Aorta (tissue), 5 donors: ENCODE measurements at places on chromosomes 5 and 9.

- no peak for DNase-seq
Observed at GRCh38 chr5:1974501-1975405, 92.0 kb upstream of the IRX4 start.

GRCh38 chr5:138110266-138110963, 26.6 kb downstream of the WNT8A start:
- no peak for DNase-seq

GRCh38 chr9:117403403-117403811, 11.4 kb downstream of the ASTN2 start:
- DNase-seq: peak; percentile 54

GRCh38 chr9:123418052-123418430, 62.0 kb downstream of the CRB2 start:
- peak; percentile 34 for DNase-seq

- peak; percentile 76 for DNase-seq
Observed at GRCh38 chr9:129242971-129243561, 65.0 kb upstream of the IER5L start.

DNA sequence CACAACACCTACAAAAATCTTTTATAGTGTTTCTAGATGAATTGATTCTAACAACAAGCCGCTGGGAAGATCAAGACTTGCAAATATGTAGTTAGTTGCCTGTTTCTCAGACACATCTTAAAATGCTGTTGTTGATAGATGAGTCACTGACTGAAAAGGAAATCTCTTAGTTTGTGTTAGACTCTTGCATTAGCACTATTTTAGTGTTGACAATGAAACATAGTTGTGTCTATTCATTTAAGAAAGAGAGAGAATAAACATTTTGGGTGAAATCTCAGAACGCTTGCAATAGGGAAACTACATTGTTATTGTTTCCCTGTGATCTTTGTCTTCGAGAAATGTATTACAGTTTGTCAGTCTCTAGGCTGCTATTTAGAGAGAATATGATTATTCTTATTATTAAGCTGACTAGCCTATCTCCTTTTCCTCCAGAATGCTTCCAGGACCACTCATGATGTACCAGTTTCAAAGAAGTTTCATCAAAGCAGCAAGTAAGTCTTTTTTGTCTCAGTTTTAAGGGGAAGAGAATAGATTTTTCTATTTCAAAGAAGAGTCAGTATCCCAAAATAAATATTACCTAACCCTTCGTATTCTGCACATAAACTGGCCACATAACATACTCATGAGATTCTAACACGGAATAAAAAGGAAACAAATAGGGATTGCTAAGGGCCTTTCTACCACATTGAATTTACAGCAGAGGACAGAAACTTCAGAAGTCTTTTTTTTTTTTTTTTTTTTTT, 285.6 kb downstream of the ARHGAP26 start:
- DNase-seq: no peak

GRCh38 chr5:34688015-34688810, 32.1 kb downstream of the RAI14 start:
- no peak for DNase-seq

- DNase-seq: no peak
Observed at GRCh38 chr5:16757989-16758501, 141.2 kb upstream of the RETREG1 start.

- DNase-seq: no peak
Observed at GRCh38 chr9:22210262-22210661, 201.2 kb upstream of the CDKN2B start.

- peak; percentile 60 for DNase-seq
Observed at GRCh38 chr9:106892632-106893031, 29.7 kb downstream of the ZNF462 start.

DNA sequence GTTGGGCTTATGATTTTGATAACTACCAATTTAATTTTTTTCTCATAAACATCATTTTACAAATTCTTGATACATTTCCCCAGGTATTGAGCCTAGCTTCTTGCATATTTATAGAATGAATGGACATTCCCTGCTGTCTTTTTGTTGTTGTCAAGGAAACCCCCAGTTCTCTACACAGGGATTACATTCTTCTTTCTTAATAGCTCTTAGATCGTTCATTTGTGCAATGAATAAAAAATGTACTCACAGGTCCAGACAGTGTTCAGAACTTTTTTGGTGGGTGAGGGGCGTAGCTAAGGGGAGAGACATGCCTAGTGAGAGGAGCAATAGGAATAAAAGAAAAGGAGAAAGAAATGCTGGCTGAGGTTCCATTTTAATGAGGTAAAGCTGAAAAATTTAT, 58.6 kb downstream of the VCAN start:
- DNase-seq: no peak

GRCh38 chr9:134422301-134423090, 96.2 kb downstream of the RXRA start:
- DNase-seq: no peak

GRCh38 chr5:77213601-77214000, 3.1 kb downstream of the PDE8B start:
- DNase-seq: no peak

DNA sequence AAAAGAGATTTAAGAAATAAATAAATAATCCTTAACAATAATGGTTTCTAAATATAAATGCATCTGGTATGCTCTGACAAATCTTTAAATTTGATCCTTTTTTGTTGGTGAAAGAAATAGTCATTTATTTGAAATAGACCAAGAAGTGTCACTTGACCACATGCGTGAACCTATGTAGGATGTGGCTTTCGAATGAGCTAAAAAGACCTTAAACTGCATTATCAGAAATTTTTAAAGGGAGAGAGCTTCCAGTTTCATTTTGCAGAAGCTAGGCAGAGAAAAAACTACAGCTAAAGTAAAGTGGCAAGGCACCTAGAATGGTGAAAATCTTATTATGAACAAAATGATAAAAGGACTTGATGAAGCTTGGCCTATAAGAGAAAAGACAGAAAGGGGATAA, 309.2 kb upstream of the EFNA5 start:
- DNase-seq: no peak

- no peak for DNase-seq
Observed at GRCh38 chr5:88474574-88474973, 205.9 kb upstream of the TMEM161B start.

DNA sequence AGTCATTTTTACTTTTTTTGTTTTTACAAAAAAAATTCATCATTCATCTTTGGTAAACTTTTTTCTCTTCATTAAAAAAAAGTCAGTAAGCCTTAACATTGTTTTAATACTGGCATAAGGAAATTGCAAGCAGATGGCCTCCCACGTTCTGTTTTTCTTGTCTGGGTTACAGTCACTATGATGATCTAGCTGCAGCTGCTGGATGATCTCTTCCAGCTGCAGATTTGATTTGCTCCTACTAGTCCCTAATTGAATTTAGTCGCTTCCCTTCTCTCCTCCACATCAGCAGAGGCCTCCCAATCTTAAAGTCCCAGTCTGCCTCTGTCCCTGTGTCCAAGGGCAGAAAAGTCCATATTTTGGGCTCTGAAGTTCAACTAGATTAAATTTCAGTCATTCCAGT, 106.8 kb upstream of the PTGER4 start:
- DNase-seq: no peak

DNA sequence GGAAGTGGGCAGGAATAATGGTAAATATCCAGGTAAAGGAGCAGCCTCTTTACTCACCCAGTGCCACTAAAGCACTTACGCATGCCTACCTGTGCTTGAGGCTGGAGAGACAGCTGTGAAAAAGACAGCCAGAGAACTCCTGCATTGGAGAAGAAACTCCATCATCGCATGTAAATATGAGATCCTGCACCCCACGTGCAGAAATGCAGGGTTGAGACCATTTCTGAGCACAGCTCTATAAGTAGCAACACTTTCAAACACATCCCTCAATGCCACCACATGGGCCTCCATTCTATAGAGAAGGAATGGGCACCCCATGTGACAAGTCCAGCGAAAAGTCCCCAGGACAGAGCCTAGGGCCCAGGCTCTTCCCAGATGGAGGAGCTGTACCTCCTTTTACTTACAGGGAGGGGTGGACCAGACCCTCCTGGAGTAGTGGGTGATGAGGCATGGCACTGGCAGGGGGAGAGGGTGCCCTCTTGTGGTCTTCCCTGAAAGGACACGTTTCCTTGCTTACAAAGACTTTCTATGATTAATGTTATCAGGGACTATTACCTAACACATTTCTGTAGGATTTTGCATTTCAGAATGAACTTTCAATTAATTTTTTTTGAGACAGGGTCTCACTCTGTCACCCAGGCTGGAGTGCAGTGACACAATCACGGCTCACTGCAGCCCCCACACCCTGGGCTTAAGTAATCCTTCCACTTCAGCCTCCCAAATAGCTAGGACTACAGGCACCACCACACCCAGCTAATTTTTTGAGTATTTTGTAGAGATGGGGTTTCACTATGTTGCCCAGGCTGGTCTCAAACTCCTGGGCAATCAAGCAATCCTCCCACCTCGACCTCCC, 55.3 kb upstream of the IL17B start:
- DNase-seq: no peak

- DNase-seq: no peak
Observed at GRCh38 chr5:56440871-56441740, 208.0 kb upstream of the ANKRD55 start.

GRCh38 chr5:57855831-57856230, 373.2 kb upstream of the ACTBL2 start:
- DNase-seq: no peak

DNA sequence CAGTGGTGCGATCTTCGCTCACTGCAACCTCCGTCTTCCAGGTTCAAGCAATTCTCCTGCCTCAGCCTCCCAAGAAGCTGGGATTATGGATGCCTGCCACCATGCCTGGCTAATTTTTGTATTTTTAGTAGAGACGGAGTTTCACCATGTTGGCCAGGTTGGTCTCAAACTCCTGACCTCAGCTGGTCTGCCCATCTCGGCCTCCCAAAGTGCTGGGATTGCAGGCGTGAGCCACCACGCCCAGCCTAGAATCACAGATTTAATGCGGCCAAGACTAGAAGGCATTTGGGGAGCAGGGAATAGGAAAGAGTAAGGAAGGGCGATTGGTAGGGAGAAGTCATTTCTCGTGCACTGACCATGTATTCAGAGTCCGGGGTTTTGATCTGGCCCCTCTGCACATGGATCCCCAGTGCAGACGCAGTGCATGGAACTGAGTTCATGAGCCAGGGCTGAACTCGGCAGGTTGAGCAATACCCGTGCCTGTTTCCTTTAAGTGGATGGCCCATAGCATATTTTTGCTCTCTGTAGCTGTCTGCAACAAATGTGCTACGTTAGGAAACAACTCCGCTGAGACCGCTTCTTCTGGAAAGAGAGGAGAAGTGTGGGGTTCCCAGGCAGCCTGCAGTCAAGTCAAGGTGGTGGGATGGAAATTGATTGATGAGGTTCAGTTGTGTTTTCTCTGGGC, 3.4 kb upstream of the HMCN2 start:
- DNase-seq: no peak

GRCh38 chr5:38029397-38030065, 189.7 kb upstream of the GDNF start:
- DNase-seq: no peak

GRCh38 chr9:77876590-77876989, 155.0 kb downstream of the GNAQ start:
- no peak for DNase-seq

- DNase-seq: no peak
Observed at GRCh38 chr5:4244306-4244705, 648.7 kb downstream of the IRX1 start.

DNA sequence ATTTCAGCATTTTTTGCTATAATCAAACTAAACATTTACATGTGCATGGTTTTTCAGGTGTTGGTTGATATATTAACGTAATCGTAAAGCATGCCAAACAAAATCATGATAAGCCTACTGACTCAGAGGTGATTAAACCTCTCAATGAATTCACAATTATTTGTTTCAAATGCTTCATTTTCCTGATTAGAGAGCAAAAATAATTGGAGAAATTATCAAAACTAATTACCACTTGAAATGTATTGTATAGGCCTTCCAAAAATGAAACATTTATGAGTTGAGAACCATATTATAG, 45.7 kb upstream of the JMY start:
- DNase-seq: no peak

- DNase-seq: peak; percentile 64
Observed at GRCh38 chr9:134057307-134057657, 10.5 kb downstream of the BRD3 start.

DNA sequence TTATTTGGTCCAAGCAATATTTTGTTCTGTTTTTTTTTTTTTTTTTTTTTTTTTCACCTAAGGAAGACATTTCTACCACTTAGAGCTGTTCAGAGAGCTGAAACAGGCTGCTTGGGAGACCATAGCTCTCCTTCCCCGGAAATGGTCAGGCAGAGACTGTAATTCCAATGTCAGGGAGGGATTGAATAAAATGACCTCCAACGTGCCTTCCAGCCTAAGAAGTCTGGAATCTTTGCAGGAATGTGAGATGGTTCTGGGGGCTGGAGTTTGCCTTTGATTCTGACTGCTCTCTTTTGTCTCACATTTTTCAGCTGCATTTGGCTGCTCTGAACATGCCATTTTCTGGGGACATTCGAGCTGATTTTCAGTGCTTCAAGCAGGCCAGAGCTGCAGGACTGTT, 38.3 kb upstream of the TGFBR1 start:
- DNase-seq: no peak
